ENCODE measurements at places on chromosomes 1 and 21. TPM values are rescaled to one million over a fixed set of nuclear protein-coding genes. Genes with fewer than 3 reads are reported as not detected.

The TENT5C gene
- total RNA-seq, result 7.1 TPM

The CFAP141 gene
- not detected for total RNA-seq

The HTR6 gene
- not detected for total RNA-seq

The SLC35F3 gene
- 0.49 TPM for total RNA-seq

The TMEM81 gene
- total RNA-seq, result 3.1 TPM

The CYP4A22 gene
- total RNA-seq, result 1.4 TPM

The AK5 gene
- 0.33 TPM for total RNA-seq

The ROR1 gene
- total RNA-seq, result 37.1 TPM

The ZNF648 gene
- total RNA-seq, result under 0.01 TPM
